ENCODE measurements at places on chromosomes 12 and 14.

GRCh38 chr12:120134307-120134980 is 17.9 kb upstream of the RAB35 start:
- DNase-seq, result no peak

DNA sequence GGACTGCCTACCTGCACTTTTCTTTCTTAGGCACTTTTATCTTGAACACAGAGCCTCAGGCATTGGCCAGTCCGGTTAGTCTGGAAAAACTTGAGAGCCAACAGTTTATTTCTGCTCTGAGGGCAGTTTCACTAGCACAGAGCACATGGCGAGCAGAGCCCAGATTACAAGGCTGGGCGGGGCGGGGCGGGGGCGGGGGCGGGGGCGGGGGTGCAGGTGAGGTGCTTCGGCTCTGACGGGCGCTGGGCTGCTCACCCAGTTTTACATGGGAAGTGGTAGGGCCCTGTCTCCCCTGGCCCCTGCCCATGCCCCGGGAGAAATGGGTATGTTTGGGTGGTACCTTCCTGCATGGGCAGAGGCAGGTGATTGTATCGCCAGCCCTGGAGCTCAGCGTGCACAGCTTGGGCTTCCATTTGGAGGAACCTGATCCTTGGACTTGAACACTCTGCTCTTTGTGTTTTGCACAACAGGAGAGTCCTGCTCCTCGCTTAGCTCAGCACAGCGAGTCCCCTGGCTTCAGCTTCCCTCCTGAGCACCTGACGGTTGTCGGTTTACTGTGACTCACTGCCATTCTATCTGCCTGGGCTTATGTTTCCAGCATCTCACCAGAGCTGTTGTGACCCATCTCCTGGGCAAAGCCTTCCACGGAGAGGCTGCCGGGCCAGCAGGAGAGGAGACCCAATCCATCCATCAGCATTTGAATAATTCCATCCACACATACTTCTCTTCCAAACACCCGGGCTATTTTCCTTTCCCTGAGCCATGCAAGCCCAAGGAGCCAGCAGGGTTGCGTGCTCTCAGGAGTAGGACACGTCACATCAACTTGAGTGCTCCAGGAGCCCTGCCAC is 108.5 kb downstream of the ARF6 start:
- DNase-seq, result peak; percentile 92

- no peak for DNase-seq
Observed at GRCh38 chr14:32434180-32434579, 105.1 kb downstream of the AKAP6 start.

DNA sequence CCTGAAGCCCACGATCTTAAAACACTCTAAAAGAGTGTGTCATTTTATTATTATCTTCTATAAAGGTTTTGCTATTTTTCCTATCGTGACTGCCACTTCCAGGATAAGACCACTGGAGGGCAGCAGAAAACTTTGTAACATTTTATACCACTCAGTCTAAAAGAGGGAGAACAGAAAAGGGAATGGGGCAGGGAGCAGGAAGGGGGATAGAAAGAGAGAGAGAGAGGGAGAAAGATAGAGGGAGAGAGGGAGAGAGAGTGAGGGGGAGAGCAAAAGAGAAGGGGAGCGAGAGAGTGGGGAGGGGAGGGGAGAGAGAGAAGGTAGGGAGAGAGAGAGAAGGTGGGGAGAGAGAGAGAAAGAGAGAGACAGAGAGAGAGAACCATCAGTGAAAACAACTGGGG is 2.0 kb upstream of the ART4 start:
- DNase-seq, result no peak

- peak; percentile 36 for DNase-seq
Observed at GRCh38 chr12:82740129-82741000, 53.7 kb downstream of the TMTC2 start.

DNA sequence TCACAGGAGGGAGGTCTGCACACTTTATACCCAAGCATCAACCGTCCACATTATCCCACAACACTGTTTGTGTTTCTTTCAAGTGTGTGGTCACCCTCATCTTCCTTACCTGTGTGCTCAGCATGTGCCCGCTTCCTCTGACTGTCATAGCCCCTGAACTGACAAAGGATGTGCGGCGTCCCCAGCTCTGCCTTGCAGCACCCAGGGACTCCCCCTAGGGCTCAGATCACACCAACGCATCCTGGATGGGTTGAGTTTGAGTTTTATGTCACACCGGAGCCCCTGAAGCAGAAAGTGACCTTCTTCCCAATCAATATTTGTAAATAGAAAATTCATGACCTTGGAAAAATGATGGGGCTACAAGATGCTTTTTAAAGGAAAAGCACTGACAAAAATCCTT is 770.7 kb upstream of the TMEM132C start:
- DNase-seq, result no peak

GRCh38 chr12:65765436-65765813 is 58.9 kb upstream of the HMGA2 start:
- DNase-seq, result no peak

GRCh38 chr12:2058837-2059236 is 6.0 kb downstream of the CACNA1C start:
- DNase-seq, result no peak

Measured in GM04503 (cell line).